ENCODE measurements at places on chromosomes 4 and X. TPM values are rescaled to one million over a fixed set of nuclear protein-coding genes. Genes with fewer than 3 reads are reported as not detected.

Gene DYNLT3
- 16.5 TPM for polyA plus RNA-seq

Gene PHF8
- 11.3 TPM for polyA plus RNA-seq

Gene BMX
- polyA plus RNA-seq: 1.4 TPM

Gene CT55
- polyA plus RNA-seq: not detected

Gene HSFX3
- polyA plus RNA-seq: not detected

Gene IL1RAPL1
- not detected for polyA plus RNA-seq

Gene NEUROG2
- not detected for polyA plus RNA-seq
